ENCODE measurements at places on chromosomes 3 and 15. TPM values are rescaled to one million over a fixed set of nuclear protein-coding genes. Genes with fewer than 3 reads are reported as not detected.
A peak's percentile ranks its signal among the peaks of the same experiment; 100 is the strongest.

The MUC4 gene
- polyA plus RNA-seq = not detected

The CHRNA7 gene
- 5.8 TPM for polyA plus RNA-seq

DNA sequence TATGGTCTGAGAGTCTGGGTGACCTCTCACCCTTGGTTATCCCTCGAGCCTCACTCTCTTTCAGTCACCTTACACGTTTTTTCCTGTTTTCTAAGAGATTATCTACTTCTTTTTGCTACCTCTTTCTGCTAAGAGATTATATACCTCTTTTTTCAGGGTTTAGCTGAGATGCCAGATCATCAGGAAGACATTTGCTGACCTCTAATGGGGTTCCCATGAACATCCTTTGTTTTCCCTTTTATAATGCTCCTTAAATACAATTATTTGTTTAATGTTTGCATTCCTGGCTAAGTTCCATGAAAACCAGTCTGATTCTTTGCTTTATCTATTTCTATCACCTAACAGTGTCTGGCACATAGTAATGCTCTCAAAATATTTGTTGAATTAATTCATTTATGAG lies 39.6 kb downstream of the LEKR1 start:
- no peak for DNase-seq

The ZKSCAN7 gene
- polyA plus RNA-seq = 1.9 TPM

- no peak for DNase-seq
Observed at GRCh38 chr3:173770796-173771573, 373.4 kb downstream of the NLGN1 start.

GRCh38 chr3:159624616-159625015 lies 364.0 kb upstream of the IL12A start:
- DNase-seq = no peak

The SSUH2 gene
- polyA plus RNA-seq = 0.51 TPM

GRCh38 chr3:183032880-183033555 lies 52.7 kb upstream of the DCUN1D1 start:
- DNase-seq = no peak

The GRM2 gene
- not detected for polyA plus RNA-seq

GRCh38 chr15:59751552-59752413 lies 62.7 kb upstream of the BNIP2 start:
- no peak for DNase-seq

GRCh38 chr15:78016860-78017259 lies 60.7 kb downstream of the TBC1D2B start:
- DNase-seq = peak; percentile 58

DNA sequence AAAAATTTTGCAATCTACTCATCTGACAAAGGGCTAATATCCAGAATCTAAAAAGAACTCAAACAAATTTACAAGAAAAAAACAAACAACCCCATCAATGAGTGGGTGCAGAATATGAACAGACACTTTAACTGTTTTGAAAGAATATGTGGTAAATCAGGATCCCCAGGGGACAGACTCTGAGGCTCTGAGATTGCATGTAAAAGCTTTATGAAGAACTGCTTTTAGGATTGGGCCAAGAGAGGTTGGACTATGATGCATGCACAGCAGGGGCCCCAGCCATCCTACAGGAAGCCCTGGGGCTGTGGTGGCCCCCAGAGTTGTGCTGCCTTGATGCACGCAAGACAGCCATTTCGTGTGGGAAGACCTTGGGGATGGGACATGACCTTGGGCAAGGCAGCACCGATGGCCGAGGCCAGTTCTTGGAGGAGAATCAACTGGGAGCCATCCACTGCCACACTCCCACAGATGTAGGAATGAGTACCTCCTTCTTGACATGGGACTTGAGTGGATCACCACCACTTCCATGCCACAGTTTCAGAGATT lies 298.1 kb upstream of the THBS1 start:
- DNase-seq = no peak

GRCh38 chr3:139281096-139281495 lies 62.7 kb upstream of the MRPS22 start:
- no peak for DNase-seq

DNA sequence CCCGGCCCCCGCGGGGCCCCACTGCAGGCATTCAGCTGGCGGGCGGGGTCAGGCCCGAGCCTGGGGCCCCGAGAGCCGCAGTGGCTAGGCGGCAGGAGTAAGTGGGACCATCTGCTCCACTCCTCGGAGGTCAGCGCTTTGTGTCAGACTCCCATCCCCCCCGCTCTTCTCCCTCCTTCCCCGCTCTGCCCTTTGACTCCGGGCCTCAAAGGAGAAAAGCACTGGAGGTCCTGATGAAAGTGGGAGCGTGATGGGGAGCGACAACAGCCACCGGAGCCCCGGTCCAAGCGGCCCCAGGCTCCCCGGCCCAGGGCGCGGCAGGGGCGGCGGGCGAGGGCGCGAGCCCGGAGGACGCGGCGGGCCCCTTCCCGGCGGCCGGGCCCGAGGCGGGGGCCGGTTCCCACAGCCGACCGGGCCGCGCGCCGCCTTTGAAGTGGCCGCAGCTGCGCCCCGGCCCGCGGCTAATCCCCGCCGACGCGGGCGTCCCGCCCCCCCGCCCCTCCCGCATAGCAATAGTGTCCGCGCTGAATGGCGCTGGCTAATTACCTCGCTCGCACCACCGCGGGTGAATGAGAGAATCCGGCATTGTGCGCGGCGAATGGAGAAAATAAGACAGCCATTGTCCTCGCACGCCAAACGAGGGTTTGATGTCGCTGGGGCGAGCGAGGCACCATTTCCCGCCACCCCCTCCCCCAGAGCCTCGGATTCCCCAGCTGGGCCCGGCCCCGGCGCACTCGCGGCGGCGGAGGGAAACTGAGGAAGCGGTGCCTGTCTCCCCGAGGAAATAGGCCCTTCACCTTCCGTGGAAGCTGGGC lies 22.4 kb downstream of the IGDCC3 start:
- DNase-seq = no peak

DNA sequence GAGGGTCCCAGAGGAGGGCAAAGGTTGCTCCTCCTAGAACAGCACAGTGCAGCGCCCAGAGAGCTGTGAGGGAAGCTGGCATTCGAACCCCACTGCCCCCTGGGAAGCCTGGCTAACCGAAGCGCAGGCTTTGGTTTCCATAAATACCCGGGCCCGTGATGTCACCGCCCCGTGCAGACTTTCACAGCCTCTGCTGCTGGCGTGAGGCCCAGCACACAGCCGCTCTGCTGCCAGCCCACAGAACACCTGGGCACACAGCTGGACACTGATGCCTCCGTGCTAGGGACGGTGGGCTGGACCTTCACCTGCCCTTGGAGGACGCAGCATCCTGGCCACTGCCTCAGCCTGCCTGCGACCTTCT lies 1.0 kb downstream of the IQSEC1 start:
- no peak for DNase-seq

- DNase-seq = no peak
Observed at GRCh38 chr15:50997371-50998051, 89.0 kb downstream of the AP4E1 start.

The ATP10A gene
- polyA plus RNA-seq = 19.6 TPM

- DNase-seq = no peak
Observed at GRCh38 chr3:143901105-143901504, 52.8 kb upstream of the SLC9A9 start.

DNA sequence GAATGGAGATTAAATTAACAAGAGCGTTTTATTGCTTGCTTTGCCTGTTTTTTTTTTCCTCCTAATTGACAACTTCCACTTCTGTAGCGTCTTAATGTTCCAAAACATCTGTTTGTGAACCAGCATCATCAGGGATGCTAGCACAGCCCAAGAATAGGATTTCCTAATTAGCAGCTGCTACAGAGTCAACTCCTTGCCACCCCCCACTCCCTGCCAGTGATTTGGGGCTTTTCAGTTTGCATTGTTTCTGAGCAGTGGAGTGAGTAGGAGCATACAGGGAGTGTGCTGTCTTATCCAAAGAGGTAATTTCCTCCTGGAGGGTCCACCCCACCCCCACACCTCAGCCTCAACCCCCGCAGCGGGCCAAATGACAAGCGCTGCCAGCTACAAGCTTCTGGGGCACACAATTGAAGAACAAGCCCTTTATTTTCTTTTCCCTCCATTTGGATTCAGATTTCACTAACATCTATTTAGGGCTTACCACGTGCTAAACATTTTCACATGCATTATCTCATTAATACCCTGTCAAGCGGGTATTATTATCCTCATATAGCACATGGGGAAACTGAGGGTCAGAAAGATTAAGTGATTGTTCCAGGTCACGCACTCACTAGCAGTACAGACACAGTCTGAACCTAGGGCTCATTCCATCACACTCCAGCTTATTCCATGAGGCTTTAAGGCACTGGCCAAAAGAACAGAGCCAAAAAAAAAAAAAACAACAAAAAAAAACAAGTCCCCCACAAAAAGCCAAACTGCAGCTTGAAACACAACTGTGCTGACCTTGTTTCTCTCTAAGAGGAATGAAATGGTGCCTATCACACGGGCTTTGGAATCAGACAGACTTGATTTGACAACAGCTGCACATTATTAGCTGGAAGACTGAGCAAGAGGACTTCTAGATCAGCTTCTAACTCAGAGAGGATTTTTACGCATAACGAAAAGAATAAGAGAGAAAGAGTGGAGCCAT lies 16.4 kb downstream of the HEG1 start:
- no peak for DNase-seq

DNA sequence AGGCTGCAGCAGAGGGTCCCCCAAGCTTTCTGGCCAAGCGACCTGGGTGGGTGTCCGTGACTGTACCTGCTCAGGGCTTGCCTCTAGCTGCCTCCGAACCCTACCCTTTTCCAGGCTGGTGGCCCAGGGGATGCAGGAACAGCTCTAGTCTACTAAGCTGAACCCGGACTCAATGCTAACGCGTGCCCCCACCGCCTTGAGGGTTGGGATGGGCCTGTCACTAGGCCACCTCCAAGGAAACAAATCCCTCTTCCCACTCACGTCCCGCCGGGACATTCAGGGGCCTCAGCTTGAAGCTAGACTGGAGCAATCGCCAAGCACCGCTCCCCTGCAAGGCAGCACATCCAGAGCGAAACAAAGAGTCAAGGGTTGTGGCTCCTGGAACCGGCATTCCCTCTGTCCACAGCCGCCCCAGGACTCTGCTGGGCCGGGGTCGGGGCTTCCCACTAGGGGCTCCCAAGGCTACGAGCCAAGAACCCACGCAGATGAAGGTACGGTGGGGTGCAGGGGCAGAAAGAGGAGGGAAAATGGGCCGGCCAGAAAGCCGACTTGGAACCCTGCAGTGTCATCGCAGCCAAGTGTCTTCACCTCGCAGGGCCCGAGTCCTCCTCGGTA lies 2.9 kb downstream of the FBXL22 start:
- DNase-seq = peak; percentile 46

DNA sequence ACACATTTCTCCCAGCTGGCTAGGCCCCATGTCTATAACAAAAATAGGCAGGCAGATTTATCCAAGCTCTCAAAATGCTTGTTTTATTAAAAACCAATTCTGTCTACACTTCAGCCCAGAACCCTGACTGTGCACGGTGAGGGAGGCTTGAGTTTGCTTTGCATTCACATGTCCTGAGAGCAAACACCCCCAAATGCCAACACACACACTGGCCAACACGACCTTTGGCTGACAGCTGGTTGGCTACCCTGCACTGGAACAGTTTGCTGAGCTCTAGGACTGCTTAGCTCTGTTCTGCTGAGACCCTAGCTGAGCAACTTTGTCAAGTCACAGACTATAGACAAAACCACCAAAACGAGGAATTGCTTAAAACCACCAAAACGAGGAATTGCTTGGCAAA lies 3.6 kb downstream of the STIMATE start:
- DNase-seq = no peak

DNA sequence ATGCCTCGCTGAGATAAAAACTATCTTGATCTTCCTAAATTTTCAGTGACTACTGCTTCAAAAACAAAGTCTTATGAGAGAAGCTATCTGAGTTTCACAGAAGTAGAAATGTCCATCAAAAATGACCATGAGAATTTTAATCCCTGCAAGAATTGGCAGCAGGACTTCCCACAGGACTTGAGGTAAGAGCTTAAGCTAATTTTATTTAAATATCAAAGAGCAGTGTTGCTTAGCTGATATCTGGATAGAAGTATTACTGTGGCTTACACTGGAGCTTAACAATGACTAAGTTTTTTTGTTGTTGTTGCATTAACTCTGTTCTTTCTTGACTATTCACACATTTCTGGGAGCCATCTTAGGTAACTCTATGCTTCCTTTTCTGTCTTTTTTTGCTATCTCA lies 60.8 kb upstream of the EPHA3 start:
- no peak for DNase-seq

DNA sequence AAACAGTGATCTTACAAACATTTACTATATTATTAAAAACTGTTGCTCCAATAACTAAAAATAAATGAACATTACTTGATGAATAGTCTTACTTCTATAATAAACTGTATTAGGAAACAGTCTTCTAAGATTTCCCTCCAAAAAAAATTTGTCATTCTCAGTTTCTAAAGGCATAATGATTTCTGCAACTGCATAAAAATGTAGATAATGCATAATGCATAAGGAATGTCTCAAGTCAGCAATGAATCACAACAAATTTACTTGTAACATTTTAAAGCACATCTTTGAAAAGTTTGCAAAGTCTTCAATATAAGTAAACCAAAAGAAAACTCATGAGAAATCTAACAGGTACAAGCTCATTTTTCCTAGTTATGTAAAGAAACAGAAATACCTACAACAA lies 113.5 kb downstream of the VPS13C start:
- no peak for DNase-seq

GRCh38 chr3:45011756-45012508 lies 14.2 kb upstream of the CLEC3B start:
- DNase-seq = peak; percentile 87

- no peak for DNase-seq
Observed at GRCh38 chr15:67172172-67172571, 82.3 kb downstream of the AAGAB start.

The GALNT15 gene
- polyA plus RNA-seq = 10.8 TPM

DNA sequence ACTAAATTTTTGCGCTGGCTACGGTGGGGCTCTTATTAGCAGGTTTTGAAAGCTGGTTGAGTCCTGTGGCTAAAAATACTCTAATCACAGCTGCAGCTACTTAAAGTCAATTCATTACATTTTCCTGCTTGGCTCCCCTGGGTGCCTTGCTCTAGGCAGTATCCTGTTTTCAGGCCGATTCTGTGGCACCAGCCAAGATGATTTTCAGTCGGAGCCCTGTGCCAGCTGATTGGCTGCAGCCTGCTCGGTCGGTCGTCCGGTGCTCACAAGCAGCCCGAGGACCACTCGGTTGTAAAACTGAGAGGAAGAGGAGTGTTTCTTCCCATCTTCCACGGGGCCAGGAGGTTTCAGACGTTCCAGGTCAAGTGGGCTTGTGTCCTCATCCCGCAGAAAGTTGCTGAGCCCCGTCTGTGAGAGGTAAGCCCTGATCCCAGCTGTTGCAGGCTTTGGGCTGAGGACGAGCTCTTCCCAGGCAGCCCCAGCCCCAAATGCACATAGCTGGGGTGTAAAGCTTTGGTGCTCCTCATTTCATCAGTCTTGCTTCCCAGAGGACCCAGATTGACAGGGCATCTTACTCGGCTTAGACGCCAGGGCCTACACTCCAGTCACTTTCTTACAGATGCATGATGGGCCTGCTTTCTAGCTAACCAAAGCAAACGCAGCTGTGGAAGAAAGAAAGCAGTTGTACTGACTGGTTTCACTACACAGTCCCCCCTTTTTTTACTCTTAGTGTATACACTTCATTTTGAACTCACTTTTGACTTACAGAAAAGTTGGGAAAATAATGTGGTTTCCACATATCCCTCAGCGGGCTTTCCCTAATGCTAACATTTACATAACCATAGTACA lies 15.9 kb downstream of the LYSMD4 start:
- DNase-seq = no peak

The IL12A gene
- 0.18 TPM for polyA plus RNA-seq

- DNase-seq = no peak
Observed at GRCh38 chr15:57320631-57321220, 55.6 kb upstream of the CGNL1 start.

Measured in adrenal gland (tissue), 19 donors.